ENCODE measurements at places on chromosomes 1 and 21.

GRCh38 chr1:101137144-101138126 lies 99.4 kb upstream of the S1PR1 start:
- no peak for DNase-seq

- peak; percentile 68 for DNase-seq
Observed at GRCh38 chr1:31663622-31664452, 19.2 kb upstream of the PEF1 start.

DNA sequence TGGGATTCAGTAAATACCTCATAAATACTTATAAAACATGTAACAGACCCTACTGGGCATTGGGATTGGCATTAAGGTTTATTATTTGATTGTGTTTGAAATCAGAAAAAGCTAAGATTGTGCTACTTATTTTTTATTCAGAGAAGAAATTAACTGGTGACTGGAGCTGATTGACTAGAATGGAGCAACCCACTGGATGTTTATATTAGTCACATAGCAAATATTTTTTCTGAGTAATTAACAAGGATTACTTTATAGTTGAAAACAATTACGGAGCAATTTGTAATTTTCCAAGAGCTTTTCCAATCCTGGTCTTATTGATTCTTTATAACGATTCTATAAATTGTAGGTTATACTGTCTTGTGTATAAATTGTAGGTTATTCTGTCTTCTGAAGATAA lies 208.7 kb downstream of the HLX start:
- DNase-seq: no peak

- DNase-seq: no peak
Observed at GRCh38 chr1:108071601-108072000, 106.6 kb upstream of the VAV3 start.

All from activated CD4-positive, alpha-beta T cell treated with anti-CD3 and anti-CD28 coated beads, Interleukin-2, amount 50 U/mL, for 48 hours (primary cell).